ENCODE measurements at places on chromosomes 4 and X. TPM values are rescaled to one million over a fixed set of nuclear protein-coding genes. Genes with fewer than 3 reads are reported as not detected.

Gene CLNK
- total RNA-seq, result not detected

Gene KCTD8
- 0.30 TPM for total RNA-seq

Gene IGSF1
- 2.4 TPM for total RNA-seq

Gene POU4F2
- total RNA-seq, result not detected

Gene PTPN13
- 5.5 TPM for total RNA-seq

Gene CDS1
- 0.28 TPM for total RNA-seq

Gene TMEM271
- total RNA-seq, result not detected

Gene RPS6KA3
- 35.0 TPM for total RNA-seq

Gene TLR2
- total RNA-seq, result 3.0 TPM

Gene SAT1
- 87.0 TPM for total RNA-seq

Gene HTN1
- not detected for total RNA-seq

Gene GYG2
- 3.9 TPM for total RNA-seq

Gene MXRA5
- total RNA-seq, result 12.7 TPM

Gene AKAP14
- total RNA-seq, result not detected

Gene PPP4R3C
- total RNA-seq, result not detected

Gene JCHAIN
- 5.6 TPM for total RNA-seq

Gene SPATA18
- total RNA-seq, result 2.0 TPM

Gene FAM156B
- 7.0 TPM for total RNA-seq

Gene TSPAN5
- 0.85 TPM for total RNA-seq

Gene CCNB3
- total RNA-seq, result 0.11 TPM

Gene AVPR2
- 4.9 TPM for total RNA-seq

Gene FAM47A
- total RNA-seq, result not detected

Gene KLF8
- total RNA-seq, result 2.0 TPM

Gene TMEM255A
- 0.56 TPM for total RNA-seq

Gene WDR19
- total RNA-seq, result 5.7 TPM

Gene ARAP2
- total RNA-seq, result 2.1 TPM

Gene SMARCA5
- 35.6 TPM for total RNA-seq

Gene TAB3
- 14.8 TPM for total RNA-seq

Gene USP11
- total RNA-seq, result 73.0 TPM

Gene SPANXB1
- total RNA-seq, result not detected

Gene F8
- total RNA-seq, result 38.4 TPM

Gene MAGED4
- total RNA-seq, result not detected

Gene AIMP1
- 36.0 TPM for total RNA-seq

Gene DAPP1
- 1.0 TPM for total RNA-seq

Gene NEUROG2
- not detected for total RNA-seq

Gene RADX
- total RNA-seq, result 2.0 TPM

Gene TEX13A
- total RNA-seq, result not detected

Gene SATL1
- total RNA-seq, result not detected

Gene PRICKLE3
- total RNA-seq, result 13.6 TPM

Gene UNC5C
- 2.0 TPM for total RNA-seq

Gene ETDB
- total RNA-seq, result not detected

Gene ABCG2
- 4.0 TPM for total RNA-seq

Gene HEPH
- total RNA-seq, result 48.5 TPM

Gene OTC
- not detected for total RNA-seq

Gene GAGE12H
- not detected for total RNA-seq

Gene FAM9B
- not detected for total RNA-seq

Gene GASK1B
- 87.4 TPM for total RNA-seq

Gene ZNF157
- total RNA-seq, result not detected

Gene LRRC66
- total RNA-seq, result 0.25 TPM

Gene RHOH
- total RNA-seq, result not detected

Gene ATP2B3
- total RNA-seq, result not detected

Gene LRCH2
- 1.5 TPM for total RNA-seq

Gene F8A2
- total RNA-seq, result not detected

Gene C4orf50
- total RNA-seq, result not detected

Gene GPR173
- total RNA-seq, result 2.1 TPM

Gene ZFP42
- not detected for total RNA-seq

Gene PPARGC1A
- total RNA-seq, result 66.3 TPM

Gene NCAPG
- 0.55 TPM for total RNA-seq

Gene SSX4
- total RNA-seq, result not detected

Gene PPP1R3F
- 25.2 TPM for total RNA-seq

Measured in heart right ventricle (tissue), 16 donors.